Type B pancreatic cell (in vitro differentiated cells): ENCODE measurements at places on chromosomes 2 and 18.

DNA sequence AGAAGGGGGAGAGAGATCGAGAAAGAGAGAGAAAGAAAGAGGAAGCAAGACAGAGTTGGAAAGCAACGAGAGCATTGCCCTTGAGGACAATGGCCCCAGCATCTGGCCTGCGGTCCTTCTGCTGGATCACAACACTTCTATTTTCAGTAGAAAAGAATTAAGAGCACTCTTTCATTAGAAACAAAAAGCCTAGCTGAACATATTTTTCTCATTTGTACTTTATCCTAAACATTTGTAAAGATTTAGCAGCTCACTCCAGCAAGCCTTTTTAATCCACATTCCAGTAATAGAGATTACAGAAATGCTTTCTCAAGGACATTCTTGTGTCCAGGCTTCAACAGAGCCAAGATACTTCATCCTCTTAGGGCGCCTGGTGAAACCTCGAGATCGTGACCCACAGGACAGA is 31.6 kb upstream of the AFF3 start:
- no peak for DNase-seq

- DNase-seq = no peak
These were observed 64.3 kb upstream of the ACSL3 start for GRCh38 chr2:222796413-222797103.

DNA sequence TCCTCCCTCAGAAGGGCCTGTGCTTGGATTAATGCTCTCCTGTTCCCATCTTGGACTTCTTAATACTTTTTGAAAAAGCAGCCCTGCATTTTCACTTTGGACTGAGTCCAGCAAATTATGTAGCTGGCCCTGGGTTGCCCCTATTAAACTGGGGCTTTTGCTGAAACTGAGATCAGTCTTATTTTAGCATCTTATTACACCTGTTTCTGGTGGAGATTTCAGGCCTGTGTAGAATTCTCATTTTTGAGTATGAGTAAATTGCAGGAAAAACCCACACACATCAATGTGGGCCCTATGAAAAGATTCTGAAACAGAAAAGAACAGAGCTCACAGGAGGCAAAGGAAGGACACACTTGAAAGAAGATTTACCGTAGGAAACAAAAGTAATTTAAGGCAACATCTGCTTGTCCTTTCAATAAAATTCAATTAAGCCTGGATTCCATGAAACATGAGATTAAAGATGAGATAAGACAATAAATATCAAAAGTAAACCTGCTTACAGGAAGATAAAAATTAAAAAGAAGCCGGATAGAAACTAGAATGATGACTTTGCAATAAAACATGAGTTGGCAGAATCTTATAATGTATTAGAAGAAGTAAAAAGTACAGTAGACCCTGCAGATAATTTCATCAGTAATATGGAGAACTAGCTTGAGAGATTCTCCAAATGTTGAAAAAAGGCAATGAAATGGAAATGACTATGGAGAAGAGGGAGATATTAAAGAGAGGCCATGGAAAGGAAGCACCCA is 90.7 kb upstream of the GCFC2 start:
- DNase-seq = no peak

DNA sequence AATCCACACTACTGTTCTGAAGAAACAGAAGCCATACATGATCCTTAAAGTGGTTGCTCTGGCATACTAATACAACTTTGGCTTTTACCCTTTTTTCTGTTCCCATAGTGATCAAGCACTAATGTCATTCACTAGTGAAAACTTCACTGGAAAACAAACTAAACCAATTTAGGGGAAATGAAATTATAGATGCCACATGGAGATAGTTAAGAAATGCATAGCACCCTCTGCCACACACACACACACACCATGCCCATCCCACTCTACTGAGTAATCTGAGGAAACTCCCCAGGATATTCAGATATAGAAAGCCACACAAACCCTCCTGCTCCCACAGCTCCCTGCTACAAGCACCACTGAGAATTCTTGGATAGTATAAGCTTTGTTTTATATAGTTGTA is 39.1 kb downstream of the SLC3A1 start:
- DNase-seq = no peak

- no peak for DNase-seq
These were observed 11.9 kb downstream of the ZSCAN30 start for GRCh38 chr18:35278085-35278484.

DNA sequence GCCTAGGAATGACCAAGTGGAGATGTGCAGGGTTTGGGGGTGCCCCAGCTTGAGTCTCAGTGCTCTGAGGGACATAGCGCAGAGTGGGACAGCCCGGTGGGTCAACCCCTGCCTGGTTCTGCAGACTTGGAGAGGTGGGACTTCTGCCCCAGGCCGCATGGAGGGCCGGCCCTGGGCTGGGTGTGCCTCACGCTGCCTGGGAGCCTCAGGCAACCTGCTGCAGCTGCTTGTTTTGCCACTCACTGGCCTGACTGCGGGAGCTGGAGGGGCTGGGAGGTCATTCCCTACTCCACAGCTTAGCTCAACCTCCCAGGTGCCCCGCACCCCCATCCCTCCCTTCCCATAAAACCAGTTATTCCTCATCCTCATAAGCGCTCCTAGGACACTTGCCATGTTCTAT is 33.1 kb downstream of the ODC1 start:
- DNase-seq = no peak

DNA sequence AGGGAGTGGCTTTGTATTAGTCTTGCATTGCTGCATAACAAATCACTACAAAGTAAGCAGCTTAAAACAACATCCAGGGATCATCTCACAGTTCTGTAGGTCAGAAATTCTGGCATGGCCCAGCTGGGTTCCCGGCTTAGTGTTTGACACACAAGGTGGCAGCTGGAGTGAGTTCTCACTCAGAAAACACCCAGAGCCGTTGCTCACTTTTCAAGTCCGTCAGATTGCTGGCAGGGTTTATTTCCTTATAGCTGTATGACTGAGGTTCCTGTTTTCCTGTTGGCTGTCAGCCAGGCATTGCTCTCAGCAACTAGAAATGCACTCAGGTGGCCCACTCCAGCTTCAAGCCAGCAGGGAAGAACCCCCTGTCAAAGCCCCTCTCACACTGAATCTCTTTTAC is 324.1 kb downstream of the CCDC178 start:
- DNase-seq = no peak

- no peak for DNase-seq
These were observed 56.1 kb downstream of the SLC35F5 start for GRCh38 chr2:113700186-113700841.

DNA sequence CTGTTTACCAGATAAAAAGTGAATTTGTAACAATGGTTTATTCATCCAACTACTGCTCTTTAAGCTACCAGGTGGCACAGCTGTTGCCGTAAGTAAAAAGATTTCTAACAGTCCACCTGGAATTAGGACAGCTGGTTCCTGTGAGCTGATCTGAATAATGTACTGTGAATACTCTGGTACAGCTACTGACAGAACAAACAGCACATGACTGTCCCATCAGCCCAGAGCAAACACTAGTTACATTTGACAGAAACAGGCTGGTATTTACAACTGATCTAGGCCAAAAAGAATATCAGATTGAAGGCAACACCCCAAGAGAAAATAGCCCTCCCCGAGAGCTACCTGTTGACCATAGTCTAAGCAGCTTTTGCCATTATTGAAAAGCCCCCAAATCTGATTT is 840.4 kb downstream of the CPS1 start:
- no peak for DNase-seq
